Effector memory CD8-positive, alpha-beta T cell (primary cell): ENCODE measurements at places on chromosomes 2 and 18.

DNA sequence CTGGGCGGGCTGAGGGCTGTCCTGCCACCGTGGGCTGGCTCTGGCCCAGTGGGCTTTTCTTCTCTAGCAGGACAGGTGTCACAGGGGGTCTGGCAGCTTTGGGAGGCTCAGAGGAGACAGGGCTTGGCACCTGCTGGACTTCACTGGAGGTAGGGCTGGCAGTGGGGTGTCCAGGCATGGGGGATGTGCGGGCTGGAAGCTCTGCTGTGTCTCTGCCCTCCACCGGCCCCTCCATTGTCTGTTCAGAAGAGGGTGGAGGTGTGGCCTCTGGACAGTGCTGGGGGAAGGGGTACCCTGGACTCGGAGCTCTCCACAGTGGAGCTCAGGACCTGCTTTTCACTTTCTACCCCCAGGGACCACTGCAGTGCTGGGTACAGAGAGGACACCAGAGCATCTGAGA lies 9.2 kb downstream of the PTPRN start:
- DNase-seq: no peak

DNA sequence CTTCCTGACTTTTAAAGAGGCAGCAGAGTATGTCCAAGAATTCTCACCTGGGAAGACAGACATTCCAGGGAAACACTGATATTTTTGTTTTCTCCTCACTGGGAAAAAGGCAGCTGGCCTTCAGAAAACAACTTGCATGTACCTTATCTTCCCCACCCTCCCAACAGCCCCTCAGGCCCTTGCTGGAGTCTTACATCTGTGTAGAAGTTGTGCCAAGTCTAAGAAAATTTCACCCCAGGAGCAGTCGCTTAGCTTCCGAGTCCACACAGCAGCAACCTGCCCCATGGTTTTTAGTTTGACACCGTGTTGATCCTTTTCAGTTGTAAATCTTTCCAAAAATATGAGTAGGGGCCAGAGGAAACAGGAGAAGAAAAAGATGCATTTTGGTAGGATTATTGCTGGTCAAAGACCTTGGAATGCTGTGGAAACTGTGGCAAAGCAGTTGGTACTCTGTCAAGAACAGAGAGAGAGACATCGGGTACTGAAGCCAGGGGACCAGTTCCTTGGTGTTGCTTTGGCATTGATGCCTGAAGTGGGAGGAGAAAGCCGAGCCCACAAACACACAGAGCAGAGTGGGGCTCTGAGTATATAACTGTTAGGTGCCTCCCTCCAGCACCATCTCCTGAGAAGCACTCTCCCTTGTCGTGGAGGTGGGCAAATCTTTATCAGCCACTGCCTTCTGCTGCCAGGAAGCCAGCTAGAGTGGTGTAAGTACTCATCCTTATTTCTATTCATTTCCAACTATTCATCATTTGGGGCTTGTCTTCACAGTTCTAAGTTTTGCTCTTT lies at the start of gene SLC14A1:
TSS of gene SLC14A1 (plus strand) at position 615 of the 789 bp plus-strand sequence. CDS start 6,140 bp downstream, outside the sequence.
- no peak for DNase-seq

DNA sequence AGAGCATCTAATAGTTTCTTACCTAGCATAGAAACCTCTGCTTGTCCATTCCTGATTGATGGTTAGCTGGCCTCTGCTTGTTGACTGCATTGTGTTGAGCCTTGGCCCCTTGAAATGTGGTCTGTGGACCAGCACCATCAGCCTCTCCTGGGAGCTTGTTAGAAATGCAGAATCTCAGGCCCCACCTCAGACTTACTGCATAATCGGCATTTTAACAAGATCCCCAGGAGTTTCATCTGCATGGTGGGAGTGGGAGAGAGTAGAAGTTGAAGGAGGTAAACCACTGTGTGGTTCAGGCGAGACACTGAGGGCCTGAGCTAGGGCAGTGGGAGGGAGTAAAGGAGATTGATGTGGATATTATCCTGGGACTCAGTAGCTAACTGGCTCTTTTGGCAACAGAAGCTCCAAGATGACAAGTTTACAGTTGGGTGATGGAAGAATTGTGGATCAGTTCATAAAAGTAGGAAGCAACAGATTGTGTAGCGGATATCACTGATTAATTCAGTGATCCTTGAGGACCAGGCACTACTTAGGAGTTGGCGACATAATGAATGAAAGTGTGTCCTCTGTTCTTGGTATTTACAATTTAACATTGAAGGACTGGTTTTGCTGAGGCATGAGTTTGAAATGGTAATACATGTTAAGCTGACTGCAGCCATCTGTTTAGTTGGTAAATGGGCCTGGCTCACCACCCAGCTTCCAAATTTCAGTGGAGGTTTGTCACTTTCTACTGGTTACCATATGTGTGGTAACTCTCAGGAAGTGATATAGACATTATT lies 20.9 kb downstream of the PHLPP1 start:
- no peak for DNase-seq

- no peak for DNase-seq
Measured at GRCh38 chr2:33498291-33498956, 22.0 kb downstream of the RASGRP3 start.

- DNase-seq: peak; percentile 8
Measured at GRCh38 chr2:203909261-203909967, 27.1 kb upstream of the ICOS start.

DNA sequence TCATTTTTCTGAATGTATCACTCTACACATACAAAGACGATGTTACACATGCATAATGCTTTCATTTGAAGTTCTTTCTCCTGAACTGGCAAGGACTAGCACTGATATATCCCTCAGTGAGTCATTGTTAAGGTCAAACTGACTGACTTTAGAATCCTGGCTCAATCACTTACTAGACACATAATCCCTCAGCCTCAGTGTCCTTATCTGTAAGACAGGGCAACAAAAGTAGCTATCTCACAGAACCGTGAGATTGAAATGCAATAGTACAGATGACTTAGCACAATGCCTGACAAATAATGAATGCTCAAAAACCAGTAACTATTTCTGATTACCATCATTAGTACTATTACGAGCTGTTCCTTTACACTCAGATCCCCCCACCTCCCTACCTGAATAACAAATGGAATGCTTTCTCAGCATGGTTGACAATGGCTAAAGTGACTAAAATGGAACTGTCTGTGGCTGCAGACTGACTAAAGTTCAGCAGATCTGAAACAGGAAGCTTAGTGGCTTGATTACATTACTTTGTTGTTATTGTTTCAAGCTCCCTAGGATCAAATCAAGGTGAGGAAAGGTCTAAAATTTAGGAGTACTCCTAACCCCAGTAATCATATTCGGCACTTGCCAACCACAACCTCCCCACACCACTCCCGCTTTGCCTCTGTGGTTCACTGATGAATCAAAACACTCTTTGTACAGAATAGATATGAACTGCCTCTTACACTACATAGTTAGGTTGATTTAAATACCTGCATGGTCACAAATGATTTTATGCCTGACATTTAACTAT lies 35.8 kb upstream of the CACNB4 start:
- no peak for DNase-seq

GRCh38 chr2:16632598-16632997 lies 33.0 kb downstream of the CYRIA start:
- no peak for DNase-seq

- no peak for DNase-seq
Measured at GRCh38 chr2:228653884-228654283, 472.4 kb upstream of the SPHKAP start.

DNA sequence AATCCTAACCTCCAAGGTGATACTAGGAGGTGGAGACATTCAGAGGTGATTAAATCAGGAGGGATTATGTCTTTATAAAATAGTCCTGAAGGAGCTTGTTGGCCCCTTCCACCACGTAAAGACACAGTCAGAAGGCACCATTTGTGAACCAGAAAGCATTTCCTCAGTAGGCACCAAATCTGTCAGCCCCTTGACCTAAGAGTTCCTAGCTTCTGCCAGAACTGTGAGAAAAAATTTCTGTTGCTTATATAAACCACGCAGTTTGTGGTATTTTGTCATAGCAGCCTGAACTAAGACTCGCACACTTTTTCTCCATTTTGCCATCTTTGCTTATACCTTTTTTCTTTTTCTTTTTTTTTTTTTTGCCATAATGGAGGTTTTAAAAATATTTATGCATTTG lies 18.6 kb upstream of the NARS1 start:
- no peak for DNase-seq

GRCh38 chr2:218422403-218423086 lies 3.6 kb downstream of the VIL1 start:
- no peak for DNase-seq

DNA sequence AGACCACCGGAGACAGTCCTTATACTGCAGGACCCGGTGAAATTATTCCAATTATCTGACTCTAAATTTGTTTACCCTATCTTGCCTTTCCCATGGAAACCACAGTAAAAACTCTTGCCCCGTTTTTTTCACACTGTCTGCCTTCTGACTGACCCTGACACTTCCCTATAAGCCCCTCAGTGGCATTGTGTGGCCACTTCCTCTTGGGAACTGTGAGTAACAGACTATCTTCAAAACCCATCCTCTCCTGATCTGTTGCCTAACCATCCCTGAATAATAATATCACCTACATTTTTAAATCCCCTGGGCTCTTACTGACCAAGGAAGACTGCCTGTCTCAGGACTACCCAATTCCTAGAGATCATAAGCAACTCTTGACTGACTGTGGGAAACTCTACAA lies 42.6 kb upstream of the RNF152 start:
- no peak for DNase-seq

DNA sequence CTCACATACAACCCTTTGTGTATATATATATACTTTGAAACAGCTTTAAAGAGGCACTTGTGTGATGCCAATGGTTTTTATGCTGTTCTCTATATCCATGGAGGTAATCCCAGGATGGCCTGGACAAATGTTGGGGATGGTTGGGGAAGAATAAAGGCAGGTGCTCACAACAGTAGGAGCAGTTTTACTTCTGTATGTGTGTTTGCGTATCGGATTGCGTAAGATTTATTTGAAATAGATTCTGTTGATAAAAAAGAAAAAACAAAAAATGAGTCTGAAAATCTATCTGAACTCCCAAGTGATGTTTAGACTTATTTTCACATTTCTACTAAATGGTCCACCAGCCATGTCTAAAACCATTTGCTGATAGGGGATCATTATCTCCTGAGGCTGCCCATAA lies 29.3 kb downstream of the MRPL19 start:
- DNase-seq: no peak

- DNase-seq: no peak
Measured at GRCh38 chr2:236991874-236992273, 93.8 kb upstream of the COPS8 start.

GRCh38 chr2:162646794-162647193 lies 191.8 kb downstream of the KCNH7 start:
- DNase-seq: no peak

- peak; percentile 17 for DNase-seq
Measured at GRCh38 chr2:225282858-225283710, 116.4 kb upstream of the NYAP2 start.

DNA sequence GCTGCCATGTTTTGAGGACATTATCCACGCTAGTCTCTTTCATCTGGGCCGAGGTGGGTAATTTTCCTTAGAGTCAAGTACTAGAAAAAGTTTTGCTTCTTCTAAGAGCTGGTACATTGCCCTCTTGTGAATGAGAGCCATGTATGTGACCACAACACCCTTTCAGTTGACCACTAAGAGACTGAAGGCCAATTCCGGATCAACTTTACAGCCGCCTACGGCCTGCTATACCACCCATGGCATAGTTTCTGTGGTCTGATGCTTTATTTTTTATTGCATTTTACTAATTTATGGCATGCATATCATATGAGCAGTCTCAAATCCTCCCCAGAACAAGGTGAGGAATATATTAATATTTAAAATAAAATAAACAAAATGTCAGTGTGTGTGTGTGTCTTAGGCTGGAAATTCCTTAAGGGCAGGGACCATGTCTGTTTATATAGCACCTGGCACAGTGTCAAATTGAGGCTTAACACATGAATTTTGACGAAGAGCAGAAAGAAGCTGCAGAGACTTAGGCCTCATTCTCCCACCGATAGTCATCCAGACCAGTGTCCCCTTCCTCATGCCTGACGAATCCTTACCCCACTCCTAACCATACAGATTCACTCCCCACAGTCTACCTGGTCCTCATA lies 35.4 kb downstream of the PSD4 start:
- DNase-seq: no peak
